NAMALWA (cell line): ENCODE measurements at places on chromosomes 16 and 17.

- no peak for DNase-seq
Measured at GRCh38 chr16:48124266-48124665, 31.5 kb downstream of the ABCC12 start.

GRCh38 chr16:7579454-7579853 is 246.8 kb downstream of the RBFOX1 start:
- DNase-seq, result no peak

- no peak for DNase-seq
Measured at GRCh38 chr17:18129041-18129502, 20.5 kb downstream of the MYO15A start.

GRCh38 chr17:69430488-69430887 is 16.0 kb downstream of the MAP2K6 start:
- DNase-seq, result no peak

DNA sequence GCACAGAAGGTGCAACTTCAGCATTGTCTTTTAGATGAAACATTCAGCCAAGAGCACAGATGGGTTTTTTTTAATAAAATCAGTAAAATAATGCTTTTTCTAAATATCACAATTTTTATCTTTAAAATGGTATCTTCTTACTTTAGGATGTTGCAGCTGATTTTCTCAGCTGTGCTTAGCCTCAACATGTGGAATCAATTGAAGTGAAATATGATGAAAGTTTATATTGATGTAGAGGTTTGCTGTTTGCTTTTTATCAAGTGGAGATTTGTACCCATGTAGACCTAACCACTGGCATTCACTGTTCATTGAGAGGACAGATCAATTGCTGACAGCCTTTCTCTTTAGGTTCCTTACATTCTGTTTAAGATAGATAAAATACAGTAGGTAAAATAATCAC is 107.8 kb downstream of the CYB561 start:
- DNase-seq, result no peak

DNA sequence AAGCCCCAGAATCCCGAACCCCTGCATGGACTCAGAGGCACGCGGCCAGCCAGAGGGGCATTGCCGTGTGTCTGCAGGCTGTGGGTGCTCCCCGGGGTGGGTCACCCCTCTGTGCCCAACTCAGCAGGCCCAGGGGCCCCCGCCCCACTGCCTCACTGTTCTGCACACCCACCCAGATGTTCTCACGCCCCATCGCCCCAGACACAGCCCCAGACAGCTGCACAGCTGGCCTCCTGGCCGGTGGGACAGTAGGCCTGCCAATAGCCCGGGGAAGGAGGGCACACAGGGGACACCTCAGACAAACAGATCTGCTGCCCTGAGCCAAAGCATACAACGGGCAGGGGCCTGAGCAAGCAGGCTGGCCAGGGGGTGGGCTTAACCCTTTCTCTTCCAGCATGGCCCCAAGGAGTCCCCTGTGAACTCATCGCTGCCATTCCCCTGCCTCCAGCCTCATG is 27.6 kb upstream of the NXPH3 start:
- no peak for DNase-seq

DNA sequence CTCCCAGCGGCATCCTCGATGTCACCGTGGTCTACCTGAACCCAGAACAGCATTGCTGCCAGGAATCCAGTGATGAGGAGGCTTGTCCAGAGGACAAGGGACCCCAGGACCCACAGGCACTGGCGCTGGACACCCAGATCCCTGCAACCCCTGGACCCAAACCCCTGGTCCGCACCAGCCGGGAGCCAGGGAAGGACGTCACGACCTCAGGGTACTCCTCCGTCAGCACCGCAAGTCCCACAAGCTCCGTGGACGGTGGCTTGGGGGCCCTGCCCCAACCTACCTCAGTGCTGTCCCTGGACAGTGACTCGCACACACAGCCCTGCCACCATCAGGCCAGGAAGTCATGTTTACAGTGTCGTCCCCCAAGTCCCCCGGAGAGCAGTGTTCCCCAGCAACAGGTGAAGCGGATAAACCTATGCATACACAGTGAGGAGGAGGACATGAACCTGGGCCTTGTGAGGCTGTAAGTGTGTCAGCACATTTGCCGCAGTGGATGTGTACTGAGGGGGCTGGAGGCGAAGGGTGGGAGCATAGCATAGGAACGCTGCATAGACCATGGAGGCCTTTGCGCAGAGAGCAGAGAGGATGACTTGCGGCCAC is 3.3 kb upstream of the TEDC2 start:
- no peak for DNase-seq

DNA sequence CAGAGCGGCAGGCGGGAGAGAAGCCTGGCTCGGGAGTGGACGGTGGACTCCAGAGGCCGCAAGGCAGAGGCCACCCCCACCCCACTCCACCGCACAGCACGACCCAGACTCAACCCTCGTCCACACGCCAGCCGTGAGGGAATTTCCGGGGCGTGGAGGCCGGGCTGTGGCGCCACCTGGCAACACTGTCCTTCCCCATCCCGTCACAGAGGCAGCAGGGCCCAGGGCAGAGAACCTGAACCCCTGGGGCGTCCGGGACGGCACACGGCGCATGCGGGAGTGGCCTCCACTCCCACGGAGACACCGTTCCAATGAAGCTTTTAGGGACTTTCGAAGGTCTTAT is 23.5 kb downstream of the GNPTG start:
- no peak for DNase-seq
